ENCODE measurements at places on chromosomes 5 and 9. TPM values are rescaled to one million over a fixed set of nuclear protein-coding genes. Genes with fewer than 3 reads are reported as not detected.

The NR5A1 gene
- not detected for total RNA-seq

The MEIKIN gene
- not detected for total RNA-seq

The TMC1 gene
- total RNA-seq: not detected

The ABCA2 gene
- 109 TPM for total RNA-seq

The PCDHGB7 gene
- 0.33 TPM for total RNA-seq

The VCAN gene
- 0.57 TPM for total RNA-seq

The ZMAT2 gene
- 62.1 TPM for total RNA-seq

Data from natural killer cell treated with Interleukin-12 subunit alpha and Interleukin-12 subunit beta and Interleukin-15 and Interleukin-18, amount 100 ng/mL, for 72 hours (primary cell).